Left ventricle myocardium inferior (tissue), 1 donor: ENCODE measurements at places on chromosomes 2 and 18. TPM values are rescaled to one million over a fixed set of nuclear protein-coding genes. Genes with fewer than 3 reads are reported as not detected.

The GPR17 gene
- 0.16 TPM for total RNA-seq

The EFHD1 gene
- 29.7 TPM for total RNA-seq

GRCh38 chr18:21513741-21514140 lies 86.8 kb downstream of the ESCO1 start:
- H3K27me3 ChIP-seq: no peaks in the 10 kb centered on the region
- no peaks in the 10 kb centered on the region for H3K4me1 ChIP-seq
- no peak overlapping the region for H3K27ac ChIP-seq

DNA sequence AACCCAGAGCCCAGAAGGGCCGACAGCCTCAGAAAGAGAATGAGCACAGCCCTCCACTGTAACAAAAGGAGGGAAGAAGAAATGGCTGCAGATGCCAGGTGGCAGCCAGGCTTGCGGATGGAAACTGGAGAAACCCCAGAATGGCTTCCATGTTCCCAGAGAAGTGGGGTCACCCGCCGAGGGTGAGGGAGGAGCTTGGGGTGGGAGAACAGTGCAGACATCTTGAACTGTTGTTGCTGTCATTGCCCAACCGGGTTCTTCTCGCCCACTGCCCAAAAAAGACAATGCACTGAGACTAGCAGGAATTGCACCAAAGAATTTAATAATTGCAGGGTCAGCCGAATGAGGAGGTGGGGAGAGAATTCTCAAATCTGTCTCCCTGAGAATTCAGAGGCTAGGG lies 223.2 kb upstream of the RAB6C start:
- DNase-seq: no peak
- no peaks in the 10 kb centered on the region for H3K4me1 ChIP-seq
- H3K36me3 ChIP-seq: no peaks in the 10 kb centered on the region
- H3K4me3 ChIP-seq: no peak overlapping the region
- no peak overlapping the region for H3K27ac ChIP-seq

GRCh38 chr2:6930923-6931647 lies 13.9 kb downstream of the RNF144A start:
- H3K4me3 ChIP-seq: no peak overlapping the region
- no peaks in the 10 kb centered on the region for H3K36me3 ChIP-seq
- no peaks in the 10 kb centered on the region for H3K27me3 ChIP-seq
- no peak for DNase-seq
- H3K4me1 ChIP-seq: peaks cover 85% of the 10 kb centered on the region
- no peak overlapping the region for H3K27ac ChIP-seq

- no peak for DNase-seq
- H3K36me3 ChIP-seq: no peaks in the 10 kb centered on the region
- peaks cover 7% of the 10 kb centered on the region for H3K4me1 ChIP-seq
- no peak overlapping the region for H3K4me3 ChIP-seq
These were observed 61.8 kb downstream of the NEDD4L start for GRCh38 chr18:58105888-58106260.

- H3K27me3 ChIP-seq: peaks cover 17% of the 10 kb centered on the region
- DNase-seq: no peak
- H3K36me3 ChIP-seq: no peaks in the 10 kb centered on the region
- no peaks in the 10 kb centered on the region for H3K4me1 ChIP-seq
- H3K27ac ChIP-seq: no peak overlapping the region
These were observed 8.7 kb upstream of the CRYGA start for GRCh38 chr2:208172125-208172524.

DNA sequence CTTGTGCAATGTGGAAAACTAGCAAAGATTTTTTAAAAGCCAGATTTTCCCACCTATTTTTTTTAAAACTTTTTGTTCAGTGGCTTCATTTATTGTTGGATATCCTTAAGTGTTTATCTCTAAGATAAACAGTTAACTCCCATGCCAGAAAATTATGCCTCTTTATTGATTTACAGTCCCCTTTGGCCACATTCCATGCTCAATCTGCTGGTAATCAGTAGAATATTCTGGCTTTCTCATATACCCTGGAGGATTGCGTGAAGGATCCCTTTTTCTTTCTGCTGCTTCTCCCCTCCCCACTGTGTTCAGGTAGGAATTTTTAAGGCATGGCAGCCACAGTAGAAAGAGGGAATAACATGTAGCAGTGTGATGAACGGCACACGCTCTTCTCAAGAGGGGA lies 2.6 kb downstream of the GRHL1 start:
- no peaks in the 10 kb centered on the region for H3K36me3 ChIP-seq
- no peak for DNase-seq
- H3K4me3 ChIP-seq: no peak overlapping the region
- H3K27ac ChIP-seq: no peak overlapping the region
- H3K27me3 ChIP-seq: no peaks in the 10 kb centered on the region

The TLX2 gene
- total RNA-seq: not detected

GRCh38 chr2:235235977-235236767 lies 257.7 kb upstream of the AGAP1 start:
- H3K27ac ChIP-seq: no peak overlapping the region
- DNase-seq: no peak
- peaks cover 11% of the 10 kb centered on the region for H3K4me1 ChIP-seq
- peaks cover 9% of the 10 kb centered on the region for H3K27me3 ChIP-seq

The CIB4 gene
- total RNA-seq: not detected

The NXPH2 gene
- total RNA-seq: not detected

DNA sequence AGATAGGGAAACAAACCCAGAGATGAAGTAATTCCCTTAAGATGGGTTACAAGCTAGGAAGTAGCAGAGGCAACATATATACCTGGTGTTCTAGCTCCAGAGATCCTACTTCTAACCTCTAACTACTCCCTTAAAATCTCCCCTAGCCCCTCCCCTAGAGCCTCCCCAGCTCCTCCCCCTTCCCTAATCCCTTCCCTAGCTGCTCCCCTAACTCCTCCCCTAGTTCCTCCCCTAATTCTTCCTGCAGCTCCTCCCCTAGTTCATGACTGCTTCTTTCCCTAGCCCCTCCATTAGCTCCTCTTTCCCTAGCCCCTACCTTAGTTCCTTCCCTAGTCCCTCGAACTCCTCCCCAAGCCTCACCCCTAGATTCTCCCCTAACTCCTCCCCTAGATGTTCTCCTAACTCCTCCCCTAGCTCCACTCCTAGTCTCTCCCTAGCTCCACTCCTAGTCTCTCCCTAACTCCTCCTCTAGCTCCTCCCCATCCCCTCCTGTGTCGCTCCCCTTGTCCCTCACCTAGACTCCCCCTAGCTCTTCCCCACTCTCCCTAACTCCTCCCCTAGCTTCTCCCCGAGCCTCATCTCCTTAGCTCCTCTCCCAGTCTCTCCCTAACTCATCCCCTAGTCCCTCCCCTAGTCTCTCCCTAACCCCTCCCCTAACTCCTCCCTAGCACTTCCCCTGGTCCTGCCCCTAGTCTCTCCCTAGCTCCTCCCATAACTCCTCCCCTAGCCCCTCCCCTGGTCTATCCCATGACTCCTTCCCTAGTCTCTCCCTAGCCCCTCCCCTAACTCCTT lies 108.9 kb downstream of the CD226 start:
- no peak overlapping the region for H3K27ac ChIP-seq
- H3K4me1 ChIP-seq: no peaks in the 10 kb centered on the region
- DNase-seq: no peak
- no peaks in the 10 kb centered on the region for H3K27me3 ChIP-seq

The TRIM43 gene
- not detected for total RNA-seq

DNA sequence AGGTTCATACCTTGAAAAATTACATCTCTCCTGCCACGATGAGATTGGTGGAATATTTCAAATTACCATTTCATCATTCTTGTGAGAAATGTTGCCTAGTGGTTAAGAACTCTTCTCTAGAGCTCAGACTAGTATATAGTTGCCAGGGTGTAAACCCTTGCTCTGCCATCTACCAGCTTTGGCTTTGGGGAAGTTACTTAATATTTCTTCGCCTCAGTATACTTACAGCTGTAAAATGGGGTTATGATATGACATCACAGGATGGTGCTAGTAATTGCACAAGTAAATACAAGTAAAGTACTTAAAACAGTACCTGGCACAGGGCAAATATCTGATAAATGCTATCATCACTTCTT lies 1.5 kb downstream of the SPOPL start:
- no peaks in the 10 kb centered on the region for H3K36me3 ChIP-seq
- peak overlapping the region; percentile 96 for H3K4me3 ChIP-seq
- no peaks in the 10 kb centered on the region for H3K27me3 ChIP-seq
- no peak for DNase-seq
- peaks cover 74% of the 10 kb centered on the region for H3K4me1 ChIP-seq

- no peaks in the 10 kb centered on the region for H3K36me3 ChIP-seq
- no peaks in the 10 kb centered on the region for H3K4me1 ChIP-seq
- no peaks in the 10 kb centered on the region for H3K27me3 ChIP-seq
- H3K4me3 ChIP-seq: no peak overlapping the region
- H3K27ac ChIP-seq: peak overlapping the region; percentile 21
- DNase-seq: no peak
These were observed 14.8 kb upstream of the SLC40A1 start for GRCh38 chr2:189595417-189595816.

DNA sequence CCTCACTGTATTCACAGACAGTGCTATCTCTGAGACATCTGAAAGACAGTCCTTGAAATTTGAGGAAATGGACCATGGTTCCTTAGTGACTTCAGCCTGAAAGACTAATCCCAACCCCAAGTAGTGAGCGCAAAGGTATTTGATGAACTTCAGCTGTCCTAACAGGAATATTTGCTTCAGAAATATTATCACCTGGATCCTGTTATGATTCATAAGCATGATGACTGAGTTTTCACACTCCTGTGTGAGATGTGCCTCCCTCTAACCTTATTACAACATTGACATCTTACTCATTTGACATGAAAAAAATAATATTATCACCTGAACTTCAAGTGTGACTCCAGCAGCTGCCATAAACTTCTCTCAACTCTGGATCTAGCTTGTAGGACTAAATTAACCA lies 11.6 kb upstream of the MRPL19 start:
- H3K27me3 ChIP-seq: no peaks in the 10 kb centered on the region
- H3K36me3 ChIP-seq: no peaks in the 10 kb centered on the region
- H3K4me1 ChIP-seq: peaks cover 18% of the 10 kb centered on the region
- no peak overlapping the region for H3K4me3 ChIP-seq
- H3K27ac ChIP-seq: no peak overlapping the region
- no peak for DNase-seq
